ENCODE measurements at places on chromosomes 6 and 20.

GRCh38 chr6:52297433-52297832 lies 12.9 kb upstream of the MCM3 start:
- DNase-seq = no peak

- no peak for DNase-seq
Observed at GRCh38 chr6:160461641-160462040, 113.5 kb downstream of the SLC22A3 start.

- no peak for DNase-seq
Observed at GRCh38 chr6:79762370-79762769, 131.2 kb downstream of the SH3BGRL2 start.

- no peak for DNase-seq
Observed at GRCh38 chr6:80959034-80959433, 793.4 kb downstream of the TENT5A start.
